SK-N-SH (cell line): ENCODE measurements at places on chromosomes 7 and 10. TPM values are rescaled to one million over a fixed set of nuclear protein-coding genes. Genes with fewer than 3 reads are reported as not detected.

GRCh38 chr10:62037166-62037831 is 135.8 kb downstream of the ARID5B start:
- no peak for DNase-seq
- H3K27me3 ChIP-seq: no peaks in the 10 kb centered on the region
- peak overlapping the region; percentile 84; the same call in 1 of the 2 replicates for H3K27ac ChIP-seq
- no peaks in the 10 kb centered on the region; the same call in 1 of the 2 replicates for H3K36me3 ChIP-seq
- H3K4me3 ChIP-seq: no peak overlapping the region
- peaks cover 39% of the 10 kb centered on the region for H3K4me1 ChIP-seq

- no peaks in the 10 kb centered on the region for H3K36me3 ChIP-seq
- DNase-seq: no peak
- H3K4me1 ChIP-seq: no peaks in the 10 kb centered on the region; the same call in 1 of the 2 replicates
- H3K4me3 ChIP-seq: no peak overlapping the region
- no peaks in the 10 kb centered on the region; the same call in 1 of the 2 replicates for H3K27me3 ChIP-seq
Observed at GRCh38 chr7:17407229-17407628, 108.8 kb downstream of the AHR start.

HOXA7 gene
- not detected in 2 replicates for polyA plus RNA-seq

HOXA2 gene
- polyA plus RNA-seq: not detected in 2 replicates
